ENCODE measurements at places on chromosomes 13 and 19.
A peak's percentile ranks its signal among the peaks of the same experiment; 100 is the strongest.

DNA sequence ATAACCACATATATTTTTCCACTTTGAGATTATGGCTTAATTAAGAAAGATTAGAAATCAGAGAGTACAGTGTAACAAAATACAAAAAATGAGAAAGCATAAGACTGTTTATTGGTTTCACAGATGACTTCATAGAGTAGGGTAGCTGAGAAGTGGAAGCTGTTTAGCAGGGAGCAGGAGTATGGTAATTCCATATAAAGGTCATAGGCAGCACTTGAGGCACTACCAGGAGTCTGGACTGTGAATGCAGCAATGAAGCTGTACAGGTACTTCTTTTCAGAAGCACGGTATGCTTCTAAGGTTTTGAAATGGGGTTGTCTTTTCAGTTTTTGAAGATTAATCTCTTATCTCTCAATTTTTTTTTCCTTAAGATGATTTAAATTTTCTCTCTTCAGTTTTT, 69.2 kb downstream of the MICU2 start:
- DNase-seq = no peak

- no peak for DNase-seq
Observed at GRCh38 chr19:57105976-57106721, 13.6 kb upstream of the USP29 start.

GRCh38 chr13:23852351-23852750, 36.8 kb downstream of the MIPEP start:
- no peak for DNase-seq

- DNase-seq = no peak
Observed at GRCh38 chr13:95354680-95355487, 53.6 kb upstream of the ABCC4 start.

- no peak for DNase-seq
Observed at GRCh38 chr13:85031771-85032170, 767.4 kb downstream of the SLITRK6 start.

DNA sequence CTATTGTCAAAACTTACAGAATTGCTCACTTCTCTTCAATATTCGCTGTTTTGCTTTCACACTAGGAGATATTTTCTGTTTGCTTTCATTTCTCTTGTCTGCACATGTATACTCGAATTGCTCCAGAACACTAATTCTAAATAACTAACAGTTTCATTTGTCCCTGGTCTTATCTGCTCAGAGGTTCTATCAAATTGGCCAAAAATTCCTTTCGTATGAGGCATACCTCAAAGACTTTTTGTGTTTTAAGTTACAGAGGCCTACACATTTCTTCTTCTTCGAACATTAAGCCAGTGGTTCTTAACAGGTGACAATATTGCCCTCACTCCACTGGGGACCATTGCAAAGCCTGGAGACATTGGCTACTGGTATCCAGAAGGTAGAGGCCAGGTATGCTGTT, 1314.6 kb downstream of the EFNB2 start:
- DNase-seq = no peak

- peak; percentile 31 for DNase-seq
Observed at GRCh38 chr13:60032851-60033250, 130.9 kb downstream of the DIAPH3 start.

DNA sequence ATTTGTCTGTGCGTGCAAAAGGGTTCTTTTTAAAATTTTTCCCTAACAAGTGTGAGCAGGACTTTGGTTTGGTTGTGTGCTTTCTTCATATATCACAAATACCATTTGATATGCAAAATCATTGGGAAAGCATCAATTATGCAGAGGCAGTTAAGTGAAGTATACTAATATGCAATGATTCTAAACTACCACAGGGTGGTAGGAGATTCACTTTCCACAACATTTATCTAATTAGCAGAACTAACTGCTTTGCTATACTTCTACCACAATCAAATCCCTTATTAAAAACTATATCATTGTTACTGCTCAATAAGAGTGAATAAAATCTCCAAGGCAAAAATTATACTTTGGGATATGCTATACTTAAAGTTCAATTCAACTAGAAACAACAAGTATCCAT, 2738.9 kb upstream of the PCDH20 start:
- no peak for DNase-seq

DNA sequence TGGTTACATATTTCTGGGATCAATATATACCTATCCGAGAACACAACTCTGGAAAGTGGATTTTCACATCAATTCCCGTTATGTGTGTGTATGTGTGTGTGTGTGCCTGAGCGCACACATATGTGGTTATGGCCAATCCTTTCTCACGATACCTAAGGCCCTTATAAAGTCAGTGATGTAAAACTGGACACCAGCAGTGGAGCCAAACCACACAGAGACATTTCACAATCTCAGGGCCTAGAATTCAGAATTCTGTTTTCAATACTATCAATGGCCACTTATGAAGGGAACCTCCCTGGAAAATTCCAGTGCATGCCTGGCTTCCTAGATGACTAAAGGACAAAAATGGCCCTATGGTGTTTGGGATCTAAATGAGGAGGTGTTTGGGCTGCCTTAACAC, 187.3 kb upstream of the UBL3 start:
- DNase-seq = peak; percentile 92

- no peak for DNase-seq
Observed at GRCh38 chr19:16524991-16525734, 17.1 kb downstream of the CHERP start.

DNA sequence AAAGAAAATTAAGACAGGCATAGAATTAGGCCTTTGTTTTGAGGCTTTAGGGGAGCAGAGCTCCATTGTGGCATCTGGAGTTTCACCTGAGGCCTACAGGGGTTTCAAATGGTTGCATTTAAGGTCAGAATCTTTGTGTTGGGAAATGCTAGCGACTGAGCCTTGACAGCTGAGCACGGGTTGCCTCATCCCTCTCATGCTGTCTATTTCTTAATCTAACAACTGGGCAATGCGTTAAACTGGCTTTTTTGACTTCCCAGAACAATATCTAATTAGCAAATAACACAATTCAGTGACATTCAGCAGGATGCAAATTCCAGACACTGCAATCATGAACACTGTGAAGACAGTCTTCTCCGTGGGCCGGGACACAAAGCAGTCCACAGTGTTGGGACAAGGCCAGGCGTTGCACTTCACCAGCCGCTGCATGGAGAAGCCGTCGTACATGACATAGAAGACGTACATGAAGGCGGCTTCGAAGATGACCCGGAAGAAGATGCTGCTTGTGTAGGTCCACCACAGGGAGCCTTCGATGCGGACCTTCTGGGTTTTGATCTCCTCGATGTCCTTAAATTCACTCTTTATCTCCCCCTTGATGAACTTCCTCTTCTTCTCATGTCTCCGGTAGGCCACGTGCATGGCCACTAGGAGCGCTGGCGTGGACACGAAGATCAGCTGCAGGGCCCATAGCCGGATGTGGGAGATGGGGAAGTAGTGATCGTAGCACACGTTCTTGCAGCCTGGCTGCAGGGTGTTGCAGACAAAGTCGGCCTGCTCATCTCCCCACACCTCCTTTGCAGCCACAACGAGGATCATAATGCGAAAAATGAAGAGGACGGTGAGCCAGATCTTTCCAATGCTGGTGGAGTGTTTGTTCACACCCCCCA, 3.8 kb downstream of the GJB2 start:
- no peak for DNase-seq

DNA sequence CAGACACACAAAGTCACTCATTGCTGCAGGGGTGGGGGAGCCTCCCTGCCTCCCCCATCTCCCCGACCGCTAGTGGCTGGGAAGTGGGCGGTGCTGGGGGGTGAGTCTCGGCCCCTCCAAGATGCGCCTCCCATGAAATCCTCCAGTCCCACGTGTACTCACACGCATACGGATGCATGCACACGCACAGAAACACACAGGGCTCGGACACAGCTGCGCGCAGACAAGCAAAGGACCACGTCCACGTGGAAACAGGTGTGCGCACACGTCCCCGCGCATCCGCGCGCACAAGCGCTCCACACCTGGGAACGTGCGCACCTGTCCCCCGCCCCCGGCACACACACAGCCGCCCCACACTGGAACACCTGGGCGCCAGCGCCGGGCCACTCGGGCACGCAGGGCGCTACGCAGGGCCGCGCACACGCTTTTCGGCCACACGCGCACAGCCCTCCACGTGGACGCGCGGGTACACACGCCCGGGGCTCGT, 687 bp downstream of the MATK start:
- no peak for DNase-seq

GRCh38 chr13:50244355-50244712, 229.1 kb downstream of the KCNRG start:
- no peak for DNase-seq

GRCh38 chr19:35896643-35897040, 3.7 kb downstream of the NFKBID start:
- DNase-seq = no peak

All from GM04503 (cell line).